ENCODE measurements at places on chromosomes 2 and 18.

DNA sequence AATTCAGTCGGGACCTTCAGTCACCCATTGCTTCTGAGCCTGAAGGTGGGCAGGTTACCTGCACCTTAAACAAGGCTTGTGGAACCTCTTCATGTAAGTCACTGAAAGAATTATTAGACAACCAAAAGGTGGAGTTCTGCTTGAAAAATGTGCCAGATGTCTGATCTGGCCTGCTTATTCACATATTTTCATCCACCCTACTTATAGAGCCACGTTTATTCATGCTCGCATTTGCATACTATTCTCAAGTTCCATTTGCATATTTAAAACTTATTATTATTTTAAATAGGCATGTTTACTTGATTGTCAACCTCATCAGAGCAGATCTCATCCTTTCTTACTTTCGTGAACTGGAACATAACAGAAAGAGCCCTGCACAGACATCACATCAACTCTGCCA, 140.0 kb upstream of the NABP1 start:
- no peak for DNase-seq

GRCh38 chr18:76821875-76822505, 367 bp upstream of the ZNF236 start:
- peak; percentile 74 for DNase-seq

GRCh38 chr2:224709301-224709700, 6.9 kb downstream of the CCDC195 start:
- no peak for DNase-seq

DNA sequence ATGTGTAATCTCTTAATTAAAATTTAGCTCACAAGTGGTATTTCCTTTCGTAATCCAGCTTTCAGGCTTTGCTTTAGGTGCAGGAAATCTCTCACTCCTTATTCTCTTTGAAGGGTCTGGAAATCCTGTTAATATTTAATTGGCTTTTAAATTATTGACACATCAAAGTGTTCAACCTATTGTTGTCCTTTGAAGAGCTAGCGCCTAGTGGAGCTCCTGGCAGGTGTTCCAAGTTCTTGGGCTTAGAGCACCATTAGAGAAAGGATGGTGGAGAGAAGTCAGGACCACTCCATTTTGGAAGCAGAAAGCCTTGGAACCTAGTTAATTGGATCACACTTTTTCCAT, 92.4 kb downstream of the CABLES1 start:
- DNase-seq, result no peak

DNA sequence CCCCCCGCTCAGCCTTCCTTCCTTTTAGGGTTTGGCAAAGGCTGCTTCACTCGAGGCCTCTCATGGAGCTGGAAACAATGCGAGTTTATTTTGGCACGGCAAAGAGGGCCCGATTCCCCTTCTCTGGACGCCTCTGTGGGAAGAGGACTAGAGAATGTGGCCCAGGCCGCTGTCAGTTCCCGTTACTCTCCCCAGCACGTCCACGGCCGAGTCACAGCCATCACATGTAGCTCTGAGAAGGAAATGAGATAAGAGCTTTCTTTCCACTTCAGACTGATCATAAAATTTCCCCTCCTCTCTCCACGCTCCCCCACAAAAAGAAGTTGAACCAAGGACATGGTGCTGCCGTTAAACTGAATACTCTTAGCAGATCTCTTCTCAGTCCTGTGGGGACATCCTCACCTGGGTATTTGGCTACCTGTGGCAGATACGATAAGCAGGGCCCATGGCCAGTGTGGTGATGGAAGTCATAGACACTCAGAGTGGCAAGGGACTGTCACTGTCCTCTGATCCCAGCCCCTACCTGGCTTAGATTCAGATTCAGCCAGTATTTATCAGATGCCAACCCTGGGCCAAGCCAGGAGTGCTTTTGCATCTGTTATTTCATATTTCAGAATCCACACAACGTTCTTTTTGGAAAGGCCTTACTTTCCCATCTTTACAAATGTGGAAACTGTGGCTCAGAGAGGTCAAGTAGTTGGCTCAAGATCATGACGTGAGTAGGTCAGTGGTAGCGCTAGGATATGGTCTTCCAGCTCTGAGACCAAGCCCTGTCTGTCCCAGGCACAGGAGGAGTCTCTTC, 101.2 kb downstream of the MCFD2 start:
- peak; percentile 84 for DNase-seq

GRCh38 chr18:12306752-12307700, 1.0 kb upstream of the TUBB6 start:
- peak; percentile 84 for DNase-seq

GRCh38 chr2:157334797-157335196, 9.2 kb upstream of the ERMN start:
- DNase-seq, result no peak

DNA sequence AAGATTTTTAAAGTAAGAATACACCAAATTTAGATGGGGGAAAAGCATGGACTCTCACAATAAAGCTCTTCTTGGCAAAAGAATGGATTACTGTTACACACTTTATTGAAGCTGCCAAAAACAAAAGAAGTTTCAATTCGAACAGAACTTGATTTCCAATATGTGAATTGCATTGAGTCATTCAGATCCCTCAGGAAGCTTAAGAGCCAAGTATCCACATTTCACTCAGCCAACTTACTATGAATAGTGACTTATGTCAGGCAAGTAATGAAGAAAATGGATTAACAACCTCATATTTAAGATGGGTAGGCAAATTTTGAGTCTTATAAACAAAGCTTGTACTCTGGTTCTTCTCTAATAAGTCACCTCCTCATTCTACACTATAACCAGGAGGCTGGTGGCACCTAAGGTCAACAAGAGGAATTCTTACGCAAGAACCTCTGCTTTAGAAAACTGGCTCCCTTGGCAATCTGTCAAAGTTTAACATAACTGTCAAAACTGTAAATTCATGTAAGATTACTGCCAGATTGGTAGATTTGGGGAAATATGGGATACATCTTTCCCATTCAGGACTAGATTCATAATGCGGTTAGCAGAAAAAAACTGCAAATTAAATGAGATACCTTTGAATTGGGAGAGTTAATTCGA, 6.0 kb downstream of the HADHA start:
- DNase-seq, result no peak

DNA sequence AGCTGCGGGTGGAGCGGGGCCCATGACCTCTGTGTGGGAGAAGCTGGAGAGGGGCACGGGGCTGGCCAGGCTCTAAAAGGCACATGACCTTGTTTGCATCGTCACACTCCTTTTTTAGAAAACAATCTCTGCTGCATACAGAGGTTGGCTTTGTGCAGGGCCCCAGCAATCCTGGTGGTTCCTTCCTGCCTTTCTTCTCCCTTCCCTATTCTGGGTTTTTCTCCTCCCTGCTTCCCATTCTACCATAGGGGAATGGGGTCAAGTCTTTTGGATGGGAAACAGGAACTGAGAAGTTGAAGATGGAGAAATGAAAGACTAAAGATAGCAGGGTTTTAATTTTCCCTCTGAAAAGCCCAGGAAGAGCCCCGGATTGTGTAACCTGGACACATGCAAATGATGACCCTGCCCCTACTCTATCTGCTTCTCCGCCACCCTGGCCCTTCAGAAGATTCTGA, 53.9 kb downstream of the ASAP2 start:
- DNase-seq, result peak; percentile 13

DNA sequence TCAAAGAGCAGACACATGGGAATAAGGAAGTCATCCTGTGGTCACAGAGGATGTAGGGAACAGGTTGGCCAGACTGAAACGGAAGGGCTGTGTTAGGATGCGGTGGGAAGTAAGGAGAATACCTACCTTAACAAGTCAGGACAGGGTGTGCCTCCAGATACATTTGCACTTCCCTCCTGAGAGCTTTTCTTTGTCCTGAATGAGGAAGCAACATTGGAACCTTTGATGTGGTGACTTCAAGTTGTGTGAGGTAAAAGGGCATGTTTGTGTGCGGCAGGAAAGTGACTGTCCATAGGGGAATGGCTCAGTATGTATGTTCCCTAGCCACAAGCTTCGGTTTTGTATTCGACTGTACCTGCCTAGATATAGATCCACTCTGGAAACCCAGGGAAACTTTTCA, 24.9 kb upstream of the LRRTM1 start:
- no peak for DNase-seq

GRCh38 chr2:65465857-65466256, 33.5 kb upstream of the SPRED2 start:
- DNase-seq, result no peak

DNA sequence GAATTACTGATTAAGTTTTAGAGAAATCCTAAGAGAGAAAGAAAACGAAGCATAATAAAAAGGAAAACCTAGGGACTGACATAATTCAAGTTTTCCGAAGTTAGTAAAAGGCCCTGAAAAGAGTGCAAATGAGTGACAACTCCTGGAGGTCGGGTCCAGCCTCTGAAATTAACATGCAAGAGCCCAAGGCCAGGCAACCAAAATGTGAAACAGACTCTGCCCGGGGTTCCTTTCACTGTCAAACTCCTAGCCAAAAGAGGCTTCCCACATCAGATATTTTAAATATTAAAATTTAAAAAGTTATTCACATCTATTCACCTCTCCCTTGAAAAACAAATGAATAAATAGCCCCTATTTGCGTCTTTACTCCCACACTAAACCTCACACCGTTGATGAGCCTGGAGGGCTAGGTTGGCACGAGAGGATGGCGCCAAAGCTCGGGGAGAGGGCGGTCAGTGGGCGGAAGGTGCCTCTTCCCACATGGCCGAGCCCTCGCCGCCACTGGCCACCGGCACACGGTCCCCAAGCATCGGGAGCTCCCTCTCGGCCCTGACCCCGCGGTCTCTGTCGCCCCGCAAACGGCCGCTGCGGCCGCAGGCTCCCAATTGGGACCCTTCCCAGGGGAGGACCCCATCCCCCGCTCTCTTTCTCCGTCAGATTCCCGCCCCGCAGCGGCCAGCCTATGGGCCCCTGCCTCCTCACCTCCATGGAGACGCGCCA, 630 bp downstream of the PPM1G start:
- no peak for DNase-seq

DNA sequence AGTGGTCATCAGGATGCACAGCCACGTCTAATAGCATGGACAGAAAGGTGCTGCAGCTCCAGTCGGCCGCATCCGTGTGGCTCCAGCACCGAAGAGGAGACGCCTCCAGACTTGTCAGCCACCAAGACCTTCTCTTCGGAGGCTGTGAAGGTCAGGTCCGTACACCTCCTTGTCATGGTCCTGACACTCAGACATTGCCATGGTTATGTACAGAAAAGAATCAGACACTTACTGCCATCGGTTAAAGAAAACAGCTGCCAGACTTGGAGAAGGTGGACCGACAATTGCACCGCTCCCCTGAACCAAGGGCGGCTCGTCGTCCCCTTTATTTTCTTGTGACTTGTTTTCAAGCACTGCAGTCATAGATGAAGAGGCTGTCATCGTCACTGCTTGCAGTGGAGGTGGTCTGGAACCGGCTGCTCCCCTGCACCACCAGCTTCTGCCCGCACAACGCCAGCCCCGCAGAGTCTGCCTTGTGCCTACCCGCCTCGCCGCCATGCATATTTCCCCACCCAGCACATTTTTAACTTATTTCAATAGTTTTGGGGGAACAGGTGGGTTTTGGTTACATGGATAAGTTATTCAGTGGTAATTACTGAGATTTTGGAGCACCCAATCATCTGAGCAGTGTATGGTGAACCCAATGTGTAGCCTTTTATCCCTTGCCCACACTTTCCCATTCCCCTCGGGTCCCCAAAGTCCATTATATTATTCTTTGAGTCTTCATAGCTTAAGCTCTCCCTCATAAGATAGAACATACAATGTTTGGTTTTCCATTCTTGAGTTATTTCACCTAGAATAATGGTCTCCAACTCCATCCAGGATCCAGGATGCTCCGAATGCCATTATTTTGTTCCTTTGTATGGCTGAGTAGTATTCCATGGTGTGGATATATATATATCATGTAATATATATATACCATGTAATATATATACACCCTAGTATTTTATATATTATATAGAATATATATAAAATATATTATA, 18.1 kb downstream of the FBXO48 start:
- DNase-seq, result no peak

DNA sequence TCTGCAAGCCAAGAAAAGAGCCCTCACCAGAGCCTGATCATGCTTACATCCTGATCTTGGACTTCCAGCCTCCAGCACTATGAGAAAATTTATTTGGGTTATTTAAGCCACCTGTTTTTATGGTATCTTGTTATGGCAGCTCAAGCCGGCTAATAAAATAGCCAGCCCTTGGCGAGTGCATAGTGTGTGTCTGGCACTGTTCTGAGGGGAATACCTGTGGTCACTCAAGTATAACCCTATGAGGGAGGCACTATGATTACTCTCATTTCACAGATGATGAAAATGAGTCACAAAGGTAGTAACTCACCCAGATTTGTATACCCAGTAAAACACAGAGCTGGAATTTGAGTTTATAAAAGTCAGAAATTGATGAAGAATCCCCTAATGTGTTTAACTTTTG, 556.9 kb upstream of the SETBP1 start:
- no peak for DNase-seq

DNA sequence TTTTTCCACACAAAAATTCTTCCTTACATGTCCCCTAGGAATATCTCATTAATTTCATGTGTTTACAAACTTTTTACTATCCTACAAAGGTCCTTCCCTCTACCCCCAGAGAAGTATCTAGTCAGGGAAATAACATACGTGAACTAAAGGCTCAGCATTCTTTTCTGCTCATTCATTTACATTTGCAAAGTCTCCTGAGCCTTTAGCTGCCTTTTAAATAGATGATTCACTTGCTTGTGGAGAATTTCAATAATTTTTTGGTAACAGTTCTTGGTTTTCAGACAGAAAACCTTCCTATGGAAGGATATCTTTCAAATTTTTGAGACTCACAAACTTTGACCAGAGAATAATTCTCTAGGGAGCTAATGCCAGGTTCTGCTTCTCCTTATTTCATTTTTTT, 81.5 kb upstream of the RMDN2 start:
- no peak for DNase-seq

DNA sequence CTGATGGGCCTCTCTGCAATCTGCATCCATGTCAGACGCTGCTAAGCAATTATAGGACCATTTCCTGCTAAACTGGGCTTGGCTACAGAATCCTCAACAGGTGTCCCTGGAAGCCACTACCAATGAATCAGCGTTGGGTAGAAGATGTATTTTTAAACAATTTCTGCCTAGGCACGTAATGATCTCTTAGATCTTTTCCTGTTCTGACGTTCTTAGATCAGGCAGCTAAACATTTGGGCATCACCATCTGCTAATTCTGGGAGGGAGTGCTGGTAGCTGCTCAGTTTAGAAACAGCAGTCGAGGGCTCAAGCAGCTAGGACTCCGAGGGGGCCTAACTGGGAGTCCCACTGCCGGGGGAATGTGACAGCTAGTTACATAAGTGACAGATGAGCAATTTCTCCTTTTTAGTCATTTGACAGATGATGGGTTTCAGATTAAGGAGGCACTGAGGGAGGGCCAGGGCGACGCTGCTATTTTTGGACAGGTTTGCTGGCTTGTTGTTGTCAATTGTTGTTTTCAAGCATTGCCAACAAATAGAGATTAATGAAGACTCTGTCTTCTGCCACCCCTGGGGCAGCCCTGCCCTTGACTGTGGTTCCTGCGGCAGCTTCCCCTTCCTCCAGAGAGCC, 92.7 kb downstream of the MRO start:
- peak; percentile 42 for DNase-seq

DNA sequence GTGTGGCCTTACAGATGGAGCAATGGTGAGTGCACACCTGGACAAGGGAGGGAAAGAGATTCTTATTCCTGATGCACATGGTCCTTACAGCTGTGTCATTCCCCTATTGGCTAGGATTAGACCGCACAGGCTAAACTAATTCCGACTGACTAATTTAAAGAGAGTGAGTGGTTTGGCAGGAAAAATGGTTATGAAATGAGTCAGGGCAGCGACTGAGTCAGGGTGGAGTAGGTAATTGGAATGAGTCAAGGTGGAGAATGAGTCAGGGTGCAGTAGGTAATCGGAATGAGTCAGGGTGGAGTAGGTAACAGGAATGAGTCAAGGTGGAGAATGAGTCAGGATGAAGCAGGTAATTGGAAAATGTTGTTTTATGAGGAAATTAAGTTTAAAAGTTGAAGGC, 1353.7 kb upstream of the LRRTM1 start:
- DNase-seq, result no peak

All from femur (tissue), 1 donor.